Fibroblast of lung (primary cell): ENCODE measurements at places on chromosomes 4 and X. TPM values are rescaled to one million over a fixed set of nuclear protein-coding genes. Genes with fewer than 3 reads are reported as not detected.

TMPRSS11D gene
- total RNA-seq = not detected in 2 replicates

MAGEA1 gene
- not detected in 2 replicates for total RNA-seq

DNA sequence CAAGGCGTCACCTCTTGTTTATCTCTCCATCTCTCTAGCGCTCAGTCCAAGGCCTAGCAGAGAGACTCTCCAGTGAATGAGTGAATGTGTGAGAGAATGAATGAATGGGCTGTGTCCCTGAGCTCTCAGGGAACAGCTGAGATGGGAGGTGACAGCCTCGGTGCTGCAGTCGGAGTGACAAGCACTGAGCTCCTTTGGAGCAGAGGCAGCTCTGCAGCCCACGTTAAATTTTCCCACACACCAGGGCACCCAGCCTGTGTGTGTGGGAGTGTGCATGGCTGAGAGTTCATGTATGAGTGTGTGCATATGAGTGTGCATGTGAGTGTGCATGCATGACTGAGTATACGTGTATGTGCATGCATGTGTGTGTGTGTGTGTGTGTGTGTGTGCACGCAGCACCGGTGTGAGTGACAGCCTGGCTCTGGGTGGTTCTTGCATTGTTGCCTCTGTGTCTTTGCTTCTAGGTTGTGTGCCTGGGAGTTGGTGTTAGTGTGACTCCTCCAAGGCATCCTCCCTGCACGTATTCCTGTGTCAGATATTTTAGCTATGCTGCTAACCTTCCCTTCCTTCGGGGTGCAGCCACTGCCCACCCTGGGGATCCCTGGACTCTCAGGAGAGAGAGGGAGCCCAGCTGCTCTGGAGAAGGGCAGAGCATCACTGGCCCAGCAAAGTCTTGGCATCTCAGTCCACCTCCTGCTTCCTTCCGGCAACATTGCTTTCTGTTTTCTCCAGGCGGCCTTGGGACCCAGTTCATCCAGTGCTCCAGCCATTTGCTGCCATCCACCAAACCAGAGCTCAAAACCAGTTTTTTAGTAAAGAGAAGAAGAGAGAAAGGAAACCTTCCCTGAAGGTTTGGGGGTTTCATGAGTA, 98.6 kb downstream of the PPP2R2C start:
- no peaks in the 10 kb centered on the region for H3K4me1 ChIP-seq
- DNase-seq = no peak
- no peak overlapping the region for H3K4me3 ChIP-seq
- H3K27ac ChIP-seq = no peak overlapping the region
- H3K27me3 ChIP-seq = no peaks in the 10 kb centered on the region

BEX5 gene
- total RNA-seq = not detected in 2 replicates

FDCSP gene
- not detected in 2 replicates for total RNA-seq

FAM9C gene
- total RNA-seq = under 0.01 and 0.26 TPM in 2 replicates
